LNCaP clone FGC (cell line): ENCODE measurements at places on chromosomes 7 and 10.

GRCh38 chr10:116610443-116611152 is 10.2 kb upstream of the PNLIPRP2 start:
- no peak for DNase-seq

- no peak for DNase-seq
These were observed 85.5 kb upstream of the LRRC4 start for GRCh38 chr7:128116740-128117139.

DNA sequence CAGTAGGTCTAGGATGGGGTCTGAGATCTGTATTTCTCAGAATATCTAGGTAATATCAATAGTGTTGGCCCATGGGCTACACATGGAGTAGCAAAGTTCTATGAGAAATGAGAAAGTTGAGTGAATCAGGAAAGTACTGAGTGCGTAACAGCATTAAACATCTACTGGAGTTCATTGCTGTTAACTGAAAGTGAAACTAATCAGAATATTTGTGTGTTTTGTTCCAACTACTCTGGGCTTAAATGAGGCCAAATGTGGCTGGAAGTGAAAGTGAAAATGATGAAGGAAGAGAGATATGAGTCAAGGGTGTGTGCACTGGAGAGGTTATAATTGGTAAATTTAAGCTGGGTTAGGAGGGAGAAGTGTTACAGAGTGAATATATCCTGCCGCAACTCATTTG is 46.5 kb downstream of the TMEM106B start:
- no peak for DNase-seq

DNA sequence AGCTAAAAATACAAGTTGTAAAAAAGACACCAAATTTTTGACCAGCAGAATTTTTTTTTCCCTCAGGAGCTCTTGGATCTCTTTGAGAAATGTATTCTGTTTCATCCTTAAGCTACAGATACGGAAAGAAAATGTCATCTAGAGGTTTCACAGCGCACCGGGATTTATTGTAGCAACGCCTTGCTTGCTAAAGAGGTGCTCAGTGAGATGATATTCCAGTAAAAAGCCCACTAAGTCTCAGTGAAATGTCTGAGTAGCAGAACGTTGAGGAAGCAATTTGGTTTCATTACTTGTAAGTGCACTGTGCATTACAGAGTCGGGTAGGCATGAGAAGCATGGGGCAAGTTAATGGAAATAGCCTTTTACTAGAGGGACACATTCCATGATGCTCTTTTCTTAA is 62.5 kb downstream of the GLRX3 start:
- DNase-seq, result no peak

DNA sequence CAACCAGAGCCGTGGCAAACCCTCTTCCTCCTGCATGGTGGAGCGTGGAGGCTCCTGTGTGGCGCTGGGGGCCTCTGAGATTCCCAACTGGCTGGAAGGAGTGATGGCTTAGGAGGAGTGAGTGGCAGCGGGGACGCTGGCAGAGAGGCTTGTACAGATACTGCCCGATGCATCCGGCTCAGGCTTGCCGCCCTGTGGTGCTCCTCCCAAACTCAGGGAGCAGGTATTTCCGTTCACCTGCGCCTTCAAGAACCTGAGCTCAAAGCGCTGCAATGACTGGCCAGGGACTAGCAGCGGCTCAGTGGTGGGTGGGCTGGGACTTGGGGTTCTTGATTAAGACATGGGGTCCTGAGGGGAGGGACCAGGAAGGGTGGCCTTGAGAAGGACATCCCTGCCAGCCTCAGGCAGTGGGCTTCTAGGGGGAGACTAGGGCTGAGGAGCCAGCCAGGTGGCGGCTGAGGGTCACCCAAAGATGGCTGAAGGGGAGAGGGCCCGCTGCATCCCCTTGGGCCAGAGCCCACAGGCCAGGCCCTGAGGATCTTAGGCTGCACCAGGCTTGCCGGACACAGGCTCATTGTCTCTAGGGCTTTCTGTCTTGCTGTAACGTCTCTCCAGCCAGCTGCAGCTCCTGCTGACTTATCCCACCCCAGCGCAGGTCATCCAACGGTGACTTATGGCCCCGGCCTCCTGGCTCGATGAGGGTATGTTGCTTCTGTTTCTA is 3.2 kb downstream of the ZNF775 start:
- DNase-seq, result no peak

GRCh38 chr10:69901628-69902505 is 100.2 kb downstream of the COL13A1 start:
- DNase-seq, result no peak

DNA sequence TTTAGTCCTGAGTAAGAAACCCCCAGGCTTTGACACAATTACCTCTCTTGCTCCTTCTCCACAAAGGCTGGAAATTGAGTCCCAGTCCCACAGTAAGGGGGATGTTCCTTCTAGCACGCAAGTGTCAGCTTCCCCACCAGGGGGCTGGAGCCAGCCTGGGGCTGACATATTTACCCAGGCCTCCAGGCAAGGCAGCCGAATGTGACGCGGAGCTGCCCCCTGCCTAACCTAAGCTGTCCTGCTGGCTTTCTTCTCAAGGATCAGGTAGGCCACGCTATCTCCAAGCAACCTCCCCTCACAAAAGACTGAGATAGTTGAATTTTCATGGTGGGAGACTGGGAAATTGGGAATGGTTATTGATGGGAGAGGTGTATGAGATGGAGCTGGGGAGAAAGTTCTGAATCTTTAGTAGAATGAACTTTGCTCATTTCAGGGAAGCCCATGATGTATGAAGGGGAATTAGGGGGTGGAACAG is 19.2 kb upstream of the BMPER start:
- DNase-seq, result no peak

DNA sequence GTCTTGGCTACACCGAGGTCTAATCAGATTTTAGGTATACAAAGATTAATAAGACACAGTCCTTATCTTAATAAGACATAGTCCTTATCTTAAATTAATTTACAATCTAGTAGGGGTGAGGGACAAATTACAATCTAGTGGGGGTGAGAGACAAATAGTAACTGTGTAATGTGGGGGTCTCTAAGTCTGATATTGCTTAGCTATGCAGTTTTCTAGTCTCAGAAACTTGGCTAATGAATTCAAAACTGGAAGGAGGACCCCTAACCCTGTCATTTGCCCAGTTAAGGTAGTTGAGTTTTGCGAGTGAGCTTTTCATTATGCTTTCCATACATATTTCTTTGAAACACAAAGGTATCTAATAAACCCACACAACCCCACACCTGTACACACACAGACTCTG is 136.1 kb downstream of the DPP6 start:
- no peak for DNase-seq

DNA sequence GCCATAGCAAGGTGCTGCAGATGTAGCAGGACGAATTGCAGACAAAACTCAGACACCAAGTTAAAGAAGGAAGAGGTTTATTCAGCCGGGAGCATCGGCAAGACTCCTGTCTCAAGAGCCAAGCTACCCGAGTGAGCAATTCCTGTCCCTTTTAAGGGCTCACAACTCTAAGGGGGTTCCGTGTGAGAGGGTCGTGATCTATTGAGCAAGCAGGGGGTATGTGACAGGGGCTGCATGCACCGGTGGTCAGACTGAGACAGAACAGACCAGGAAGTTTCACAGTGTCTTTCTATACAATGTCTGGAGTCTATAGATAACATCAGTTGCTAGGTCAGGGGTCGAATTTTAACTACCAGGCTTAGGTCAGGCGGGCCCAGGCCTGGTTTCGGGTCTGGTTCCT is 222.0 kb upstream of the C7orf33 start:
- no peak for DNase-seq

- DNase-seq, result no peak
These were observed 221.4 kb downstream of the BICC1 start for GRCh38 chr10:58734116-58734515.

DNA sequence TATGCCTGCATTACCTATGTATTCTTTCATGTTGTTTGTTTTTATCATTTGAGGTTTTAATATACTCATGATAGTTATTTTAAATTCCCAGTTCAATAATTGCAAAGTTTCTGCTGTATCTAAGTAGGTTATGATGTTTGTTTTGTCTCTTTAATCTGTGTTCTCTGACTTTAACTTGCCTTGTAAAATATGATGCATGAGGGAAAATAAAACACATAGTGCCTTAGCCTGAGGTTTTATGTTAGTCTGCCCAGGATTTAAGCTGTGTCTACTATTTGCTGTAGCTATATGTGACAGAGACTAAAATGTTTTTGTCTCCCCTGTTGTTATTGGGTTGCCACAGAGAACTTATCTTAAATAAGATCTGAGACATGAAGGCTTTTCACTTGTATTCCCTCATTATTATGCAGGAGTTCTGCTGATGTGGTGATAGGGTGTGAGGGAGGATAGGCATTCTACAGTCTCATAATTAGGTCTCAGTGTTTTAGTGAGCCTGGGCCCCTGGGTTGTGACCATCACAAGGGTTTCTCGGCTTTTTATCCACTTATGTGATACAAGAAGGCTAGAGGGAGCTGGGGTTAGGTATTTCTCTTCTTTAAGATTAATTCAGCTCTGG is 582.5 kb downstream of the CNTNAP2 start:
- DNase-seq, result peak; percentile 54

DNA sequence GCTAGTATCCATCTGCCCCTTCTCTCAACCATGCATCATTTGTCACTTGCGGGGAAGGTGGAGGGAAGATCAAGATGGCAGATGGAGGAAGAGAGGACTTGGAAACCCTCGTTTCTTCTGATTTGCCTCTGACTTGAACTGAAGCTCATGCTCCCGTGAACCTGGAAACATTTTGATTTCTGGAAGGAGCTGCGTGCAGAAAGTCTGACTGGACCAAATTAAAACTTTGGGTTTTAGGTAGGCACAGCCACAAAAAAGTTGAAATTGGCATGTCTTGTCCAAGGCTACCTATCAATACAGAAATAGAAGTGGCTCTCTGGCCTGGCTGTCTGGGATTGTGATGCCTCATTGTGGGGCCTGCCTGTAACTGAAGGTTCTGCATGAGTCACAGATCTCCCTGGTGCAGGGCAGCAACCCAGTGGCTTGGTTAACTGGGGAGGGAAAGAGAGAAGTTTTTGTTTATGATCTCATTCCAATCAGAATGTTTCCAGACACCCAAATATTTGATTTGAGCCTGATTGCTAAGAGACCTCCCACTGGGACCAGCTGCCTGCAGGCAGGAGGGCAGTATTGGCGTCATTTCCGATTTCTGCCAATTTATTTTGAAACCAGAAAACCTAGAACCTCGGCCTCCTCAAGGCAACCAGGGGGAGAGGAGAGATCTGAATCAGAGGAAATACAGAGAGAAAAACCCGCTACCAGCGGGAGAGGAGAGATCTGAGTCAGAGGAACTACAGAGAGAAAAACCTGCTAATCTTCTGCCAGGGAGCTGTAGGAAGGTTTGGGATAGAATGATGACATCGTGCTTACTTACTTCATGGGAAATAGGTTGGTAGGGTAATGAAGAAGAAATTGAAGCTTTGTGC is 363.6 kb downstream of the ANKRD30A start:
- no peak for DNase-seq

DNA sequence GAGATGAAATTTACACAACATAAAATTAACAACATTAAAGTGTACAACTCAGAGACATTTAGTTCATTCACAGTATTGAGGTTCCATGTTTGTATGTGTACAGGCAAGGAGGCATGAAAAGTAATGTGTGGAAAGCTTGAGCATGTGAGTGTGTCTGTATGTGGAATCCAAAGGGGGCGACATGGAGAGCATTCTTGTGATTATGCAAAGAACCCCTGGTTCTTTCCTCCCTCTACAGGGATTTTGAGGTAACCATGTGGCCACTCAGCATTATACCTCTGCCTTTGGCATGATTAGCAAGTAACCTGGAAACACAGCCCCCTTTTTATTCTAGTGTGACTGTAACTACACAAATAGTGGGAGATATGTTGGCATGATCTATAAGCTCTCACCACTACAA is 21.0 kb downstream of the OR2F1 start:
- no peak for DNase-seq

GRCh38 chr10:74947781-74948401 is 121.5 kb downstream of the KAT6B start:
- DNase-seq, result peak; percentile 57

DNA sequence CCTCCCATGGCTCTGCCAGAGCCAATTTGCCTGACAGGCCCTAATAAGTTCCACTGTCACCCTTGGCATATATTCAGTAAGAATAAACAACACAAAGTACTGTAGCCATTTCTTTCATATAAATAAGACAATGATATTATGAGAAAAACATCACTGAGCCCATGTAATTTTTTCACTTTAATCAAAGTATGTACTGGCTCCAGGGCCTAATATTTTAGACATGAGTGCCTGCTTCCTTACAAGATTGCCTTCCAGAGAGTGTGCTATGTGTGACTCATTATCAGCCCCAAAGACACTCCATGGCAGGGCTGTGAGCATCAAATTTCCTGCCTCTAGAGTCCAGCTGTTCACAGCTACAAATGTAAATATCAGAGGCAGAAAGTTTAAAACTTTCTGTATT is 297.6 kb downstream of the LHFPL3 start:
- no peak for DNase-seq

GRCh38 chr7:12269100-12269895 is 58.2 kb downstream of the TMEM106B start:
- no peak for DNase-seq

- DNase-seq, result no peak
These were observed 7.8 kb downstream of the ABLIM1 start for GRCh38 chr10:114650266-114650665.

- DNase-seq, result no peak
These were observed 616.9 kb upstream of the FOXK1 start for GRCh38 chr7:4065190-4065589.
